GM23338 (cell line): ENCODE measurements at places on chromosomes 3 and 15. TPM values are rescaled to one million over a fixed set of nuclear protein-coding genes. Genes with fewer than 3 reads are reported as not detected.

SH2D7 gene
- not detected in 2 replicates for total RNA-seq

DNA sequence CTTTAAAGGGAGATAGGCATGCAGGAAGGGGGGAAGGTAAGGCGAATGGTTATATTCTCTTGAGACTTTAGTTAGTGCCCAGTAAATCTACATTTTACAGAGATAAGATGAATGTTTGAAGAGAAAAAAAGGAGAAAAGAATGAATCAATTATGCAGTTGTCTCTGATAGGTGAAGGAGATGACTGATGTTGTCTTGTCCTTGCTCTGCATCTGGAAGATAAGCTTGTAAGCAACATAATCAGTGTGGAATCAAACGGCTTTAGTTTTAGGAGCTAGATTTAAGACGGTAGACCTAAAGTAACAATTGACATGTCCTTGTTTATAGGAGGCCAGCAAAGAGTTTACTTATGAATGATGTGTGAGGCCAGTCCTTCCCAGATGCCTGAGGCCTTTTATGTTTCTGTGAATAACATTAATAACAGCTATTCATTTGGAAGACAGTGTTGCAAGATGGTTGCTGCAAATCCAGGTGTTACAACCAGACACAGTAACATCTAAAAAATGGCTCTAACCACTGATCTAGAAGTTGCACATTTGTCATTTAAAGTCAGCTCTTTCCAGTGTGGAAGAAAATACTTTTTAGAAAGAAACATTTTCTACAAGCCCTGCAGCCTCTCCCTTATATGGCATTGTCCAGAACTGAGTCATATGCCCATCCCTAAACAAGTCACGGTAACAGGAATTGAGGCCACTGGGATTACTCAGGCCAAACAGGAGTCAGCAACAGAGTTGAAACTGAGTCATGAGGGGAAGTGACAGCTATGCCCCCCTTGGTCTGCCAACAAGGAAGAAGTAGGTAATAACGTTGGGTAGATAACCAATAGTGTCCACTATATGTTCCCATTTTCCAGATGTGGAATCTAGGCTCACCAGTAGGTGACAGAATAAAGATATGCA lies 77.5 kb upstream of the FBN1 start:
- H3K36me3 ChIP-seq, result no peaks in the 10 kb centered on the region
- H3K27ac ChIP-seq, result no peak overlapping the region
- no peak for DNase-seq
- H3K4me1 ChIP-seq, result no peaks in the 10 kb centered on the region
- H3K27me3 ChIP-seq, result no peaks in the 10 kb centered on the region

DNA sequence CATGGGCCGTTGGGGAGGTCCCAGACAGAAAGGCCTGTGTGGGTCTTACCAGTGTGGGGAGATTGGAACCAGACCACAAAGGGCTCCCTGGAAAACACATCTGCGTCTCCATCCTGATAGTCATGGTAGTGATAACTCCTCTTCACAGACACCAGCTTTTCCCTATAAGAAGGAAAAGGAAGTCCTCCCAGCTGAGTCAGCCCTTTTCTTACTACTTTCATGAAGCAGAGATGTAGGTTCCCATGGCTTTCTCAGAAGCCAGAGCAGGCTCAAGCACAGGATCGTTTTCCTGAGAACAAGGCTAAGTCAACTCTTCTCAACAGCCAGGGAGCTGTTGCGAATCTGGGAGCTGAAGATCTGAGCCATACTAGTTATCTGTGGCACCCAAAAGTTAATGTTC lies 6.1 kb downstream of the DNASE1L3 start:
- DNase-seq, result no peak
- no peaks in the 10 kb centered on the region for H3K36me3 ChIP-seq
- H3K27ac ChIP-seq, result no peak overlapping the region
- H3K27me3 ChIP-seq, result no peaks in the 10 kb centered on the region

DNA sequence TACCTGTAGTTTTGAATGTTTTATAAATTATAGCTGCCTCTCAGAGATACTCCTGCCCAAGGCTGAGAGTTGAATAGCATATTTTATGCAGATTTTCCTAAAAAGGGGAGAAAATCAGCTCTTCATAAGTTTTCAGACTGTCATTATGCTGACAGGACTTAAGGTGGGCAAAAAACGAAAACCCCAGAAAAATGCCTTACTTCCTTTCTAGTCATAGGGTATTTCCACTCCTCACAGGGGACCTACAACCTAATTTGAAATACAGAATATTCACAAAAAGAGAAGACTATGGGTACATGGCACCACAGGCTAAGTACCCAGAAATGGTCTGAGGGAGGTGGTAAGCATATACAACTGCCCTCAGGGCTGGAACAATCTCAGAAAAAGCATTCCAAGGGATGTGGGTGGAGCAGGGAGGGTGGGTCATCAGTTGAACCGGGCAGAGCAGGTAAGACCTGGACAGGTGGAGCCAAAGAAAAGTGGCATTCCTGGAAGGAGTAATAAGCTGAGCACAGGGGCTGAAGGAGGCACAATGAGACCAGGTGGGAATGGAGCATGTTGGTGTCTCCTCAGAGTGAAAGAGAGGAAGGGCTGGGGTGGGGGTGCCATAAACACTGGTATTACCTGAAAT lies 10.6 kb upstream of the OXSR1 start:
- DNase-seq, result no peak
- no peaks in the 10 kb centered on the region for H3K4me1 ChIP-seq
- H3K27ac ChIP-seq, result no peak overlapping the region
- H3K27me3 ChIP-seq, result no peaks in the 10 kb centered on the region

DNA sequence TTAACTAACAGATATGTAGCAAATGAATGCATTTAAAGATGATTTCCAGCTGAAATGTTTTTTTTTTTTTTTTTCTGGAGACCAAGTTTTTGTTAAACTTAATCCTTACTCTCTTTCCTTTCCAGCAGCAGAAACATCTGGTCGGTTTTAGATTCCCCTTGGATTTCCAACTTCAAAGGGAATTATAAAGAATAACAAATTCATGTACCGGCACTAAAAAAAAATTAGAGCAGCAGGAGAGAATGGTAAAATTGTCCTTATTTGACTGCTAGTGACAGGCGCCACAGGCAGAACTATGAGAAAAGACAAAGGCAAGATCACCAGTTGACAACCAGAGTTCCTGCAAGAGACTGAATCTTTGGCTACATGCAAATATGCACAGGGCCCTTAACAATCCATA lies 393.3 kb downstream of the TIGIT start:
- no peaks in the 10 kb centered on the region for H3K36me3 ChIP-seq
- peaks cover 30% of the 10 kb centered on the region for H3K4me1 ChIP-seq
